ENCODE measurements at places on chromosomes 1 and 21.
A peak's percentile ranks its signal among the peaks of the same experiment; 100 is the strongest.

- DNase-seq = no peak
Measured at GRCh38 chr1:179047636-179047997, 21.9 kb downstream of the FAM20B start.

DNA sequence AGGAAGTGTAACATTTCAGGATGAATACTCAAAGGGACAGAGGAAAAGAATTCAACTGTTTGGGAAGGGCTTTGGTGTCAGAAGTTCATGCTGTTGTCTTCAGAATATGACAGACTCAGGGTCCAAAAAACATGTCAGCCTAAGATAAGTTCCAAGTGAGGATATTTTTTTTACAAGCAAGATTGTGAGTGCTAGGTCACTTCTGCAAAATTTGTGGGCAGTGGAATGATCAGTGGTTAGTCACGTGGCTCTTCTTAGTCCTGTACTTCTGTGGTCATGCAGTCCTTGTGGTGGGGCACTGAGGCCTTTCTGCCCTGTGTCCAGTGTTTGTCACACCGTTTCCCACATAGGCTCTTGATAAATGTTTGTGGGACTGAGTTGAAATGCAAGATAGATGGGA lies 5.2 kb downstream of the RGL1 start:
- no peak for DNase-seq

DNA sequence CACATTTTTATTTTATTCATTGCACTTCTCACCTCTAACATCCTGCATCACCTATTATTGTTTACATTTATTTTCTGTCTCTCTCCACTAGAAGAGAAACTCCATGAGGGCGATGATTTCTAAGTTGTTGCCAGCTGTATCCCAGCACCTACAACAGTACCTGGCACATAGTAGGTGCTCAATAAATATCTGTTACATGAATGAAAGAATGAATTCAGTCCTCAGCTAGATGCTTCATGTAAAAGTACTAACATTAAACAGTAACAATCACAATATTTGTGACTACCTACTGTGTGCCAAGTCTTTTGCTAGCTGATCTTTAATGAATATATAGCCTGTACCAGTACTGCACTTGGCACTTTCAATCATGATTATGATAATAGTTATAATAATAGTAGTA lies 3.0 kb downstream of the TAS1R2 start:
- no peak for DNase-seq

- DNase-seq = no peak
Measured at GRCh38 chr1:34778381-34778780, 2.6 kb upstream of the GJB3 start.

- DNase-seq = no peak
Measured at GRCh38 chr1:40738831-40739230, 44.8 kb upstream of the KCNQ4 start.

DNA sequence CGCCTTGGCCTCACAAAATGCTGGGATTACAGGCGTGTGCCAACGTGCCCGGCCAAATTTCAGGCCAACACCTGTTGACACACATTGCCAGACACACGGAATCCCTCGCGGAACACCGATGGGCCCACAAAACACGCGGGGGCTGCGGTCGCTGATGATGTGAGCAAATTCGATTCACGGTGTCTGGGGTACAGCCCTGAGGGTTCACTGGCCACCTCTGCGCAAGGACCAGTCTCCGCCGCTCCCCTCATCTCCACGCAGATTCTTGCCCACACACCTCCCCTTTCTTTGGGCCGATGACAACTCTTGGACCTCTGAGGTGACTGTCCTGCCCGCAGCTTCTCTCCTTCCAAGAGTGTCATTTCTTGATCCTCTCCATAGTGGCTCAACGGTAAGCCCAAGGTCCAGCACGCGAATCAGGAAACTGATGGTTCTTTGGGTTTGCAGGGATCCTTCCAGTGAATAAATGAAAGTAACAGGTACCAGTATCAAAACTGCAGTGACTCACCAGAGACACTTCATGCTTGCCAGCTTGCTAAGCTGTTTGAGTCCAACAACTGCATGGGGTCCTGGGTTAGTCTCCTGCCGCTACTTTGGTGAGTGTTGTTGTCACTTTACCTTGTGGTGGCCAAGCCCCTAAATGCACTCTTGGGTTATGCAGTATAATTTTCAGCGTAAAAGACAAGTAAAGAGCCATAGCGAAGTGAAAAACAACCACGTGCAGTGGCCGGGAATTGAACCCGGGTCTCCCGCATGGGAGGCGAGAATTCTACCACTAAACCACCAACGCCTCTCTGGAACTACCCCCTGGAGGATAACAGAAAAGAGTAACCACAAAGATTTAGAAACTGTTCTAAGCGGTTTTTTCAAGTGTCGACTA lies 11.0 kb upstream of the RNU1-3 start:
- peak; percentile 76 for DNase-seq

DNA sequence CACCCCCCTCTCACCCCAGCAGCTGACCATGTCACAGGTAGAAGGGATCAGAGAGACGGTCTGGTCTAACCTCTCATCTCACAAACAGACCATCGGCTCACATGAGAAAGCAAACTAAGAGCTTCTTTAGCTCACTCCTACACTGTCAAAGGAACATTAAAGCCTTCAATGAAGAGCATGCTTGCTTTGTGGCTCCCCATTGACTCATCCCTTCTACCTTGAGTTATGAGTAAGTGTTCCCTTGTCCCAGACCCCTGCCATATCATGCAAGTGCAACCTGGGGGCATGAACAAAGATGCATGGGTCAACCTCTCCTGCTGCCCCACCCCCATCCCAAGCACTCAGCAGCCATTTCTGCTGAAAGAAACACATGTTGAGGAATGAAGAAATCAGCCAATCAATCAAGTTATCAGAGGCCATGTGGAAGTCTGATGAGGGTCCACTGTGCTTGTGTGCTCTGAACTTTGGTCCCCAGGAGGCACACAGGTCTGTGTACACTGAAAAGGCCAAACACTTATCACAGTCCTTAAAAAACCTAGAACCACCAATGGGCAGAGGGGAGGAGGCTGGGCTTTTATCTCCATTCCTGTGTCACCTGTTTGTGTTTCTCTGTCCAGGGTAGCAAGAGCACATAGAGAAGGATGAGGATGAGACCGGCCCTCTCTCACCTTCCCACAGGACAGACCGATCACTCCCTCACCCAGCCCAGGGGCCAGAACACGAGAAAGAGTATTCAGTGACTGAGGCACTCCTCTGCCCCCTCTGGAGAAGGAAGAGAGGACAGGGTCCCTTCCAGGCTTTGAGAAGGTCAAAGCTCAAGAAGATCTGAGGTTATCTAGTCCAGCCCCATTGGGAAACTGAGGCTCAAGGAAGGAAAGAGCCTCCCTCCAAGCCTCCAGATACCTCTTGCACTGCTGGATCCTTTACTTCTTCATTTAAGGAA lies 9.5 kb downstream of the ETNK2 start:
- DNase-seq = no peak

GRCh38 chr21:34113842-34114241 lies 40.5 kb downstream of the MRPS6 start:
- DNase-seq = no peak

DNA sequence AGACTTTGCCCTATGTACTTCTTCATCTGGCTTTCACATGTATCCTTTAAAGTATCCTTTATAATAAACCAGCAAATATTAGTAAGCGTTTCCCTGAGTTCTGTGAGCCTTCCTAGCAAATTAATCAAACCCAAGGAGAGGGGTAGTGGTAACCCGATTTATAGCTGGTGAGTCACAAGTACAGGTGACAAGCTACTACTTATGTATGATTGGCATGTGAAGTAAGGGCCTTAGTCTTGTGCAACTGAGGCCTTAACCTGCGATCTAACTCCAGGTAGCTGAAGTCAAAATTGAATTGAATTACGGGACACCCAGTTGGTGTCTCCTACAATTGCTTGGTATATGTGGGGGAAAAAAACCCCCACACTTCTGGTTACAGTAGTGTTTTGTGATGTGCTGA lies 26.0 kb downstream of the SLC16A1 start:
- no peak for DNase-seq

DNA sequence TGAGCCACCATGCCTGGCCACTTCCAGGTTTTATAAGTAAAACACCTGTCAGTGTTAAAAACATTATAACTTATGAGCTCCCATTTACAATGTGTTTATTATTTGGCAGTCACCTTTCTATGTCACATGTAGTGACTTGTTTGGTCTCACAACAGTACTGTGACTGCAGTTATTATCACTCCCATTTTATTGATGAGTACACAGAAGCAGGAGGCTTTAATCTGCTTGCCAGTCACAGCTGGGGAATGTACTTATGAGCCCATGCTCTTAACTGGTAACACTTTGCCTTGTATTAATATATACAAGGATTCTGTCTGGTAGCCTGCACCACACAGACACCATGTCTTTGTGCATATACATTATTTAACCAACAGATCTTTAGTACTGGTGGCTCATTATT lies 31.1 kb upstream of the BACH1 start:
- DNase-seq = no peak

GRCh38 chr1:1014799-1015681 lies 1.7 kb downstream of the ISG15 start:
- no peak for DNase-seq

- no peak for DNase-seq
Measured at GRCh38 chr1:46615088-46615487, 1.5 kb downstream of the MOB3C start.

DNA sequence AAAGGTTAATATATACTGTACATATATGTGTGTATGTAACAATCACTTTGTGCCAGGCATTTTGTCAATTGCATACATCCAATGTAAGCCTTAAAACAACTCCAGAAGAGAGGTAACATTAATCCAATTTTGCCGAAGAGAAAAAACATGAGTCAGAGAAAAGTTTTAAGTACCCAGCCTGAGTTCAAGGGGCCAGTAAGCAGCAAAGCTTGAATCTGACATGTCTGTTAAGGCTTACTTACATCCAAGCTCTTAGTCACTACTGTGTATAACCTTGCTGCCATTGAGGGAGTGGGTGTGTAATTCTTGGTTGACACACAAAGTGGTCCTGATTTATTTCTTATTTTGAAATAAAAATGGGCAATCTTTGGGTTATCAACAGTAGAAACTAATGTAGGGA lies 360.4 kb upstream of the LYPLAL1 start:
- DNase-seq = no peak

GRCh38 chr1:227420147-227420546 lies 101.9 kb upstream of the CDC42BPA start:
- no peak for DNase-seq

DNA sequence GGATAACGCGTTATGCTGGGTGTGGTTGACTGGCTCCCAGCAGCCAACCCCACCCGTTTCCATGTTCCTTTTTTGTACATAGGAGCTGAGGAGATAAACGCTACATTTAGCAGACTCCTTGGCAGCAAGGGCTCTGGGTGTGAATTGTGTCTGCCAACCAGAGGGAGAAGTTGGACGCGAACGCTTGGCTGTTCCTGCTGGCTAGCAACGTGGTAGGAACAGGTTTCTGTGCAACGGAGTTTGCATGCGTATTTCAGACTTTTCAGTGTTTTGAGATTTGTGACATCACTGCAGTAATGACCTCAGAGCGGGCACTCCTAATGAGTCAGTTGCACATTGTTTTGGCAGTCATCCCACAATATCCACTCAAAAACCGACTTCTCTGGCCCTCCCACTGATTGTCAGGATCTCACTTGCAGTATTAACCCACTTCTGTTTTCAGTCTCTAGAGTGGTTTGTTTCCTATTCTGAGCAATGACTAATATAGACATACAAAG lies 98.7 kb upstream of the RGS1 start:
- peak; percentile 56 for DNase-seq

DNA sequence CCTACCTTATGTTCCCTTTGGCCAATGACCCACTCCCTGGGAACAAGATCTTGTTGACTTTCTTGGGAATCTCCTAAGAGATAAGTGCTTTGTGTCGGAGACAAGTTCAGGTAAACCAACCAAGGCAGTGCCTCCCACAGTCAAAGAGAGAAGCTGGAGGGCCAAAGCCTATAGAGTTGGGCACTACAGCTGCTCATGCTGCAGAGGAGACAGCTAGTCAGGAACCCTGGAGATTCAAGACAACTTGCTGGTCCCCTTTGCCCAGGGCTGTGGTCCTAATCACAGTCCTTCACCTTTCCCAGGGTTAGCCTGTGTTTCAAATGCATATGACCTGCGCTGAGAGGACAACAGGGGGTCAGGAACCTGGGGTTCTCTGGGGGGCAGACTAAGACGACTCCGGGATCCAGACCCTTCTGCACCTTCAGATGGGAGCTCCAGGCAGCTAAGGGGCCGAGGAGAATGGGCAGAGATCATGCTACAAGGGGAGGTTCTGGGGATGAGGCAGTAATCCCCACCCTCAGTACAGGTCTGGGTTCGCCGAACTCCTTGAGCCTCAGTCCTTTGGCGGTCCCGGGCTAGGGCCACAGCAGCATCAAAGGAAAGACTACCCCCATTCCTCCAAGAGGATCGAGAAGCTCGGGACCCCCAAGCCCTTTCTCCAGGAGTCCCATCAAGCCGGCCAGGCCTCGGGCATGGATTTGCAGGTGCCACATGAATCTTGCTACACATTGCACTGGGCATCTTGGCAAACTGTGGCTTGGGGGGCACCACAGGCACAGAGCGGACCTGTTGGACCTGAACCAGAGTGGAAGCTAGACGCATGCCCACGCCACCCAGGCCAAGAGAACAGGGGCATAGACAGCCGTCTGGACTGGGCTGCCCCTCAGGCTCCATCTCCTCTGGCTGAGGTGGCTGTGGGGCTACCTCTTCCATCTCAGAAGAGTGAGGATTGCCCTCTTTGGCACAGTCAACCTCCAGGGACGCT lies 2.0 kb upstream of the USF1 start:
- DNase-seq = no peak

DNA sequence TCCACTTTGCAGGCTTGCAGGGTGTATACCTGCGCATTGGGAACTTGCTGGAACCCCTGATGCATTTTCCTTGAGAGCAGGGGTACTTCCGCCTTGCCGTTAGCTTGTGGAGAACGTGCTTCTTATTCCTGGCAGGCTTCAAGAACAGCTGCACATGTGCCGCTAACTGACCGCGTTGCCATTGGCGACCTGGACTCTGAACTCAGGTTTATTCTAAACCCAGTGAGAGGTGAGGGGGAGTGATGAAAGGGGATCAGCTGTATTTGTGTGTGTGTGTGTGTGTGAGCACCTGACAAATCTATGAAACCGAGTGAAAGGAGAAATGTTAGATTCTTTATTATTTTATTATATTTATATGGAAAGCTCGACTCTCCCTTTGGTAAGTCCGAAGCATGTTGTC lies 128.6 kb downstream of the HUNK start:
- DNase-seq = no peak

- DNase-seq = no peak
Measured at GRCh38 chr1:9293241-9293532, 493 bp downstream of the SPSB1 start.

DNA sequence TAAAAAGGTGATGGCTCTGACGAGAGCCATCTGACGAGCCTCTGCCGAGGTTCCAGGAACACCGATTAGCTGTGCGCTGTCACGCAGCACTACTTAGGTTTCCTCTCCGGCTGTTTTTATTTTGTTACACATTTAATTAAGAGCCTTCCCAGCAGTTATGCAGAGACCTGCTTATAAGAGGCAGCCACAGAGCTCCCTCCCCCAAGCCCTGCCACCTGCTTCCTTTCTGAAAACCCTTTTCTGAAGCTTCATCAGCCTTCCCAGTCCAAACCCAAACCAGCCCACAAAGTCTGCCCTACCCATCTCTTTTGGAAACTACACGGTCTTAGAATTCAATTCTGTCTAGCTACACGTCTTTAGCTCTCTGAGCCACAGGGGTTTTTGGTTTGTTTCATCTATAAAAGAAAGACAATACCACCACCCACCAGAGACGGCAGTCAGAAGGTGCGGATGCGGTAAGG lies 49.1 kb downstream of the ERI3 start:
- no peak for DNase-seq

All from activated CD4-positive, alpha-beta T cell treated with anti-CD3 and anti-CD28 coated beads, Interleukin-2, Interleukin-4, amounts not matched to agents 100 ng/mL and 50 ng/mL, durations not matched to agents 16 hours and 8 hours (primary cell).